ENCODE measurements at places on chromosomes 1 and 21.
A peak's percentile ranks its signal among the peaks of the same experiment; 100 is the strongest.

- DNase-seq: no peak
Measured at GRCh38 chr1:224061436-224061835, 52.5 kb upstream of the FBXO28 start.

- DNase-seq: no peak
Measured at GRCh38 chr1:107230121-107230520, 89.3 kb downstream of the NTNG1 start.

DNA sequence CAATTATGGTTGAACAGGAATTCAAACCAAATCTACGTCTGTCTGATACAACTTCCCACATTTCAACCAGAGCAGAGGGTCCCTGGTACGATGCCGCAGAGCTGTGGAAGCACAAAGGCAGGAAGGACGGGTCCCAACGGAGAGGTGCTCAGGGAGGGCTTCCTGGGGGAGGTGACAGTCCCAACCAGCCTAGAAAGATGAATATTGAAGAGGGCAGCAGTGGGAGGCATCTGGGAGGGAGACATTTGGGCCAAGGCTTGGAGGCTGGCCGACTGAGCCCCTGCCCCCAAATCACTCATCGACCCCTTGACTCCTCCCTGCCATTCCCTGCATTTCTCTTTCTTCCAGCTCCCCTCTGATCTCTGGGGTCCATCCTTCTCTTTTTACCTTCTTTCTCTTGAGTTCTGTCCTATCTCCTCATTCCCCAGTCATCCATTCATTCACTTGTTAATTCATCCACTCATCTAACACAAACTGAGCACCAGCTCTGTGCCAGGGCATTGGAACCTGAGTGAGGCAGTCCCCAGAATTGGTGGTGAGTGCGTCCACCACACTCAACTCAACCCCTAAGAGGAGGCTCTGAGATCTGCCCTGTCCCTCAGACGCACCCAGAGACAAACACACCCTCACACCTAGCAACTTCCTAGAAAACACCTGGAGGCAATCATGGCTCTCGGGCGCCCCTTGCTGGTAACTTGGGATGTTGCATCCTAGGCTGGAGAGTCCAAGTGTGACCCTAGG, 13.2 kb upstream of the CELA3B start:
- DNase-seq: peak; percentile 62

GRCh38 chr21:27691516-27691915, 724.6 kb upstream of the ADAMTS5 start:
- DNase-seq: no peak

GRCh38 chr1:201594575-201595245, 55.8 kb downstream of the NAV1 start:
- DNase-seq: no peak

- DNase-seq: no peak
Measured at GRCh38 chr1:59020151-59020997, 236.5 kb upstream of the JUN start.

- no peak for DNase-seq
Measured at GRCh38 chr1:236865818-236866155, 70.7 kb downstream of the MTR start.

DNA sequence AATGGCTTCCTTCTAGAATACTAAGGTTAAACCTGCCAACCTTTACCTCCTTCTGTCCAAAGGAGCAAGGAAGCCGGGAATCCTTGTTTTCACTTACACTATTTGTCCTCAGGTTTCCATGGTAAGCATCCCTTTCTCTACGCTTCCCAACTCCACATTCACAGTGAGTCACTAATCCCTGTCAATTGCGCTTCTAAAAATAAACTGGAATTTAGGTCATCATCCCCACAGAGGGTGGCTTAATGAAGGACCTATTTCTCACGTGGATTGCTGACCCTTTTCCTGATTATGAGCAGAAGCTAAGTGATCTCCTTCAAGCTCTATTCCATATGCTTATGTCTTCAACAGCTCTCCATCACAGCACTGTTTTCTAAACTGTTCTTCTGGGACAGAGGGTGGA, 39.9 kb upstream of the ABCA4 start:
- DNase-seq: no peak

DNA sequence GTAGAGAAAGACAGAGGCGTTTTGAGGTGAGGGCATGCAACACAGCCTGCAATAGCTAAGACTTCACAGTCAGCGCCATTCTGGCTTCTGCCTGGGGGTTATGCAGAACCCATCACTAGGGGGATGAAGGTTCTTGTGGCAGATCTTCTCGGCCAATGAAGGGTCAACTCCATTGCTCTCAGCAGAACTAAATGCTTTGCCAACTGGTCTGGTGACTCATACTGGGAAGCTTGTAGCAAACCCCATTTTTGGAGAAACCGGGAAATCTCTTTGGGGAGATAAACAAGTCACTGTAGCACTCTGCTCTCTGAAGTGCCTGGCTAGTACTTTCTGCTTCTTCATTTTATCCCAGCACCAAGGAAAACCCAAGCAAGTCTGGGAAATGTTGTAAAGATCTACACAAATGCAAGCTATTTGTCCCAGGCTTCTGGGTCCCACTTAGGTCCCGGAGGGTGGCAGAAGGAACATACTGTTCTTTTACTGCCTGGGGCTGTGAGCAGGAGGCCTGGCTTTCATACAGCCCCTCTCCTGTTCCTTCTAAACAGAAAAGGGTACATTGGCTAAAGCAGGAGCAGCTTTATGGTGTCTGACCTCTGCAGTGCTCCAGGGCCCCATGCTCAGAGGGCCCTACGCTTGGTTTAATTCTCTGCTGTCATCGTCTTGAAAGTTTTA, 28.8 kb downstream of the SHISA4 start:
- no peak for DNase-seq

DNA sequence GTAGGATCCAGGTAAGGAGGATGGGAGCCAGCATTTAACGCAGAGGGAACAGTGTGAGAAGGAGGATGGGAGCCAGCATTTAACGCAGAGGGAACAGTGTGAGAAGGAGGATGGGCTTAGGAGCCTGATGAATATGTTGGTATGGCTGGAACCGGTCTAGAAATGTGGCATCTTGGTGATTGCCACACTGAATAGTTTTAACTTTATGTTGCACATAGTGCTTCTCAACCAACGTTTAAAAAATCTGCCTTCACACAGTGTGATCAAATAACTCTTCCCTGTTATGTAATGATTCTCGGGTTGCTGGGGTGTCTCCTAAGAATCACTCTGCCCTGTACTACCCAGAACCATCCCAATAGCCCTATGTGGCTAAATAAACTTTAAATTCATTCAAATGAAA, 146.9 kb upstream of the DUSP10 start:
- no peak for DNase-seq

Measured in NCI-H1694 (cell line).